ENCODE measurements at places on chromosomes 3 and 15.
A peak's percentile ranks its signal among the peaks of the same experiment; 100 is the strongest.

- DNase-seq, result no peak
These were observed 62.7 kb downstream of the RHCG start for GRCh38 chr15:89433686-89434085.

DNA sequence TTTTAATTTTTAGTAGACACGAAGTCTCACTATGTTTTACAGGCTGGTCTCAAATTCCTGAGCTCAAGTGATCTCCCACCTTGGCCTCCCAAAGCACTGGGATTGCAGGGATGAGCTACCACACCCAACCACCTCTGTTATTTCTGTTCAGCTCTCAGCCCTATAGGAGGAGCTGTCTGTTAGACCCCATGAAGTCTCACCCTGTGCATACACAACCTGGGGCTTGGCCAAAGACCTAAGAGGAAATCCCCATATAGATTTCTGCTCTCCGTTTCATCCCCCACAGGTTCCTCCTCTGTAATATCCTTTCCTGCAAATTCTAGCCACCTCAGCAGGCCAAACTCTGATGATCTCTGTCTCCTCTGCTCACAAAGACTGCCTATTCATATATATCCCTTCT, 56.6 kb upstream of the CTDSPL2 start:
- DNase-seq, result no peak

DNA sequence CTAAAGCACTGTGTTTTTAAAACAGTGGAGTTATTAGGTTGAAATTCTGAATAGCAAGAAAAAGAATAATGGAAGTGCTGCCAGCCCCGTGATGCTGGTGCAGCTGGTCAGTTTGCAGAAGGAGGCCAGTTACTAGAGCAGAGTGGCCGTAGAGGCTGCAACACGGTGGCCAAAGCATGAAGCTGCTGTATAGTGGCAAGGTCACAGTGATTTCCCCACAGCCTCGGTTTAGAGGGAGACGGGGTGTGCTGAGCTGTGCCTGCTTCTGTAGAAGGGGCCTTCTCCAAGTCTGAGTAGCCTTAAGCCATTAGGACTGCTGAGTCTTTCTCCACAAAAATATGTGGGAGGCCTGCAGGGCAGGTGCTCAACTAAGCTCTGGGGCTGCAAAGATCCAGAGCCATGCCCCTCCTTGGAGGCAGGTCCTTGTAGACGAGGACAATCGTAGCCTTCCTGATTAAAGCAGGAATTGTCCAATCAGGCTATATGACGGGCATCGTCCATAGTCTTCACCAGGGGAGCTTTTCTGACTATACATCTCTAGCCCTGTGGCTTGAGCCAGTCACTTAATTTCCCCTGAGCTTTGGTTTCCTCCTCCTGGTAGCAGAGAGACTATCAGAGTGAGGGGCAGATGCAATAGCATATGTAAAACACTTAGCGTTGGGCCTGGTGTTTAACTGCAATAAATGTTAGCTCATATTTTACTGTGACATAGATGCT, 151.6 kb downstream of the PGPEP1L start:
- DNase-seq, result no peak

GRCh38 chr3:103410231-103410630, 975.4 kb downstream of the ZPLD1 start:
- no peak for DNase-seq

DNA sequence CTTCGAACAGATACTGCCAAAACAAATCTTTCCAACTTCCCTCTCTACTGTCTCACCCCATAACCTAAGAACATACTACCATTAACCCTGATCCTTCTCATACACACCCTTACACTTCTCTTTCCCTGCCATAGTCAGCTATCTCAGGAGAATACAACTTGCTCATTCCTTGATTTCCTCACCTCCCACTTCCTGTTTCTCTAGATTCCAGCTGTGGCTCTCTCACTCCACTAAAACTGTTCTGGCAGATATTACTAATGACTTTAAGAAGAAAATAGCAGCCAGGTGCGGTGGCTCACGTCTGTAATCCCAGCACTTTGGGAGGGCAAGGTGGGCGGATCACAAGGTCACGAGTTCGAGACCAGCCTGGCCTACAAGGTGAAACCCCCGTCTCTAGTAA, 4.6 kb downstream of the LSG1 start:
- DNase-seq, result no peak

DNA sequence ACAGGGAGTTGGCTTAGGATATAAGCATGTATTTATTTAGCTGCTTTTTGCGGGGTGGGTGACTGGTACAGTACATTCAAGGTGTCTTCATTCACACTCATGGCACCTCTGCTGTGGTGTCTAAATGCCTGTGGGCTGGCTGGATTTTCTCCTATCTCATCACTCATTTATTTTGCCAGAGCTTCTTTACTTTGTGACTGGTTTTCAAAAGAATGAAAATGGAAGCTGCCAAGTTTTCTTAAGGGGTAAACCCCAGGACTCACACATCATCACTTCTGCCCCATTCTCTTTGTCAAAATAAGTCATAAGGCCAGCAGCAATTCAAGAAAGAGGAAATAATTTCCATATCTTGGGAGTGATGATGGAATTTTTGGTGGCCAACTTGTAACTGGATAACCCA, 493.4 kb upstream of the ALCAM start:
- no peak for DNase-seq

DNA sequence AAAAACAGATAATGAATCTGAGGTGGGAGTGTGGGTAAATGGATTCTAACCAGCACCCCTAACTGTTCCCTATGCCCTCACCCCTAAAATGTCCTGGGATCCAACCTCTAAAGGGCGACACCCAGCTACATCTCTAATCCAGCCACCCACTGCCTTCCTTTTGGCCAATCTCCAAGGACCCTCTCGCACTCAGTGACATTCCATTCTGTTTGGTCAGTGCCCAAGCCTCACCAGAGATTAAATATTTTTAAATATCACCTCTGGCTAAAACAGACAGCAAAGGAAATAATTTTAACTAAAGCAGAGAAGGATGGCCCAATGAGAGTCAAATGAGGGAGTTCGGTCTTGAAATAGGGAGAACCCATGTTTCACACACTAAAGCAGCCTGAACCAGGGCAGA, 19.9 kb upstream of the SCN10A start:
- DNase-seq, result no peak

GRCh38 chr3:153633407-153633806, 471.4 kb downstream of the RAP2B start:
- no peak for DNase-seq

DNA sequence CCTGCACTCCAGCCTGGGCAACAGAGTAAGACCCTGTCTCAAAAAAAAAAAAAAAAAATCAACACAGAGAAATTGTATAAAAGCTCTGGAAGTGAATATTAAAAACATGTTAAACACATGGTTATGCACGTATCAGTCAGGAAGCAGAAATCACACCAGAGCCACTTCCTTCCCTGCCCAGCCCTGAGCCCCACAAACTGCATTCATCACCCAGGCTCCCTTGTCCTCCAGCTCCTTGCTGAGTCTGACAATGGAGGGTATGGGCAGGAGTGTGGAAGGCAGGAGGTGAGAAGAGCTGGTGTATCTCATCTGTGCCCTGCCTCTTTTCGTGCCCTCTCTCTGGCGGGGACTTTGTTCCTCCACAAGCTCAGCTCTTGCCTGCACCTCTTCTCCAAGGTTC, 12.1 kb upstream of the LOXL1 start:
- DNase-seq, result no peak

- no peak for DNase-seq
These were observed 406.4 kb upstream of the NPAP1 start for GRCh38 chr15:24269166-24269571.

- no peak for DNase-seq
These were observed 44.9 kb downstream of the GJD2 start for GRCh38 chr15:34709866-34710265.

DNA sequence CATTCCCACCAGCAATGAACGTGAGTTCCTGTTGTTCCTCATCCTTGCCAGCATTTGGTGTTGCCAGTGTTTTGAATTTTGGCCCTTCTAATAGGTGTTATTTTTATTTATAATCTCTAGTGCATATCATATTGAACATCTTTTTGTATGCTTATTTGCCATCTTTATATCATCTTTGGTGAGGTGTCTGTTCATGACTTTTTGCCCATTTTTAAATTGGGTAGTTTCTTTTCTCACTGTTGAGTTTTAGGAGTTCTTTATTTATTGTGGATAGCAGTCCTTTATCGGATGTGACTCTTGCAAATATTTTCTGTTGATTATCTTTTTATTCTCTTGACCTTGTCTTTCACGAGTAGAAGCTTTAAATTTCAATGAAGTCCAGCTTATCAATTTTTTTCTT, 60.2 kb upstream of the ATP13A3 start:
- no peak for DNase-seq

- no peak for DNase-seq
These were observed 49.3 kb upstream of the ANKRD34C start for GRCh38 chr15:79233236-79233635.

DNA sequence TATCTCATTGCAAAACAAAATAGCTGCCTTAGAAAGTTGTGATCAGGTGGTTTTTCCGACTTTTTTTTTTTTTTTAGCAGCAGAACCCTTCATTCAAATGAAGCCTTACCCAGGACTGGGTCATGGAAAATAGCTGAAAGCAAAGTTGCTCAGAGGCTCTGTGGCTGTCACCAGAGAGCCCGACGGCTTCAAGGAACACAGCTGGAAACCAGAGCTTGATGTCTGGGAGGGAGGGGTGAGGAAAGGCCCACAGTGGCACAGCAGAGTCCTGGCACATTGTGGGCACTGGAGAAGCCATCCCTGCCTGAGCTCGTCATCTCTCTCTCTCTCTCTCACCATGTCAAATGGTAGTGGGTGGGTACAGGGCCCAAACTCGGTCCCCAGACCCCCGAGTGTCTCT, 77.5 kb downstream of the RPN1 start:
- no peak for DNase-seq

DNA sequence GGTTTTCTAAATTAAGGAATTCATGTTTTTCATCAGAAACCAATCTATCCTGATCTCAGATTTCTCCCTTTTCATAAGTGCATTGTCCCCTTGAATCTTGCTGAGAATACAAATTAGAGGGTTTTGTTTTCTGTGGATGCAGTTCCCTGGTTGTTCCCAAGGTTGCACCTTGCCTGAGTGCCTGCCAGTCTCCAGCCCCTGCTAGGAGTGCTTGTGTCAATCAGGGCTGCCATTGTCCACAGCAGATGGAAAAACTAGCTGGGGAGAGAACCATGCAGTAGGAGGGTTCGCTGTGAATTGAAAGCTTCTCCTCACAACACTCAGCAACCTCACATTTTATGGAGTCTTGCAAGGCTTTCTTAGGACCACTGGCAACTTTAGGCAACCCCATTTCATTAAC, 210.8 kb upstream of the CTNNB1 start:
- DNase-seq, result no peak

DNA sequence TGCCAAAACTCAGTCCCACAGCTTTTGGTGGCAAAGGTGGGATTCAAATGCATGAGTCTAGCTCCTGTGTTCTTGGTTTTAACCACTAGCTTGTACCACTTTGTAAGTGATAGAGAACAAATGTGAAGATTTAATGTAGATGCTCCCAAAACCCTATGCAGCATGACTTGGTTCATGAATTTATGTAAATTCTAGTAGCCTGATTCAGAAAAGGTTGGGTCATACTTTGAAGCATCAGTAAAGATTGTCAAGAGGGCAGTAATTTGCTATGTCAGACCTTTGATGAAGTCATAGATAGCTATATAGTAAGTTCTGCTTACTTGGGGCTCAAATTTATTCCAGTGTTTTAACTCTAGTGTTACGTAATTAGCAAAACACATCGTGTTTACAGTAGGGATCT, 75.6 kb downstream of the VPS8 start:
- no peak for DNase-seq

- peak; percentile 52 for DNase-seq
These were observed at the start of gene DALRD3 for GRCh38 chr3:49017971-49018706. TSS of gene DALRD3 (minus strand) at chr3:49018580. CDS start at chr3:49018564, 16 bp downstream.

GRCh38 chr3:120688121-120688520, 6.1 kb upstream of the HGD start:
- no peak for DNase-seq

- no peak for DNase-seq
These were observed 13.1 kb upstream of the PLA2G4D start for GRCh38 chr15:42107473-42107872.

GRCh38 chr3:40582401-40583027, 57.8 kb downstream of the ZNF621 start:
- no peak for DNase-seq

DNA sequence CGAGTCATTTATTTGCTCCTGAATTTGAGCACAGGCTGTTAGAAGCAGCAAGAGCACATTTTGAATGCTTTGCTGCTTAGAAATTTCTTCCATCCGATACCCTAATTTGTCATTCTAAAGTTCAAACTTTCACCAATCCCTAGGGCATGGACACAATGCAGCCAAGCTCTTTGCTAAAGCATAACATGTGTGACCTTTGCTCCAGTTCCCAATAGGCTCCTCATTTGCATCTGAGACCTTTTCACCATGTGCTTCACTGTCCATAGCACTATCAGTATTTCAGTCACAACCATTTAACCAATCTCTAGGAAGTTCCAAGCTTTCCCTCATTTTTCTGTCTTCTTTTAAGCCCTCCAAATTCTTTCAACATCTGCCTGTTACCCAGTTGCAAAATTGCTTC, 1333.1 kb downstream of the SI start:
- no peak for DNase-seq

GRCh38 chr3:157467200-157467599, 30.6 kb downstream of the PTX3 start:
- no peak for DNase-seq

DNA sequence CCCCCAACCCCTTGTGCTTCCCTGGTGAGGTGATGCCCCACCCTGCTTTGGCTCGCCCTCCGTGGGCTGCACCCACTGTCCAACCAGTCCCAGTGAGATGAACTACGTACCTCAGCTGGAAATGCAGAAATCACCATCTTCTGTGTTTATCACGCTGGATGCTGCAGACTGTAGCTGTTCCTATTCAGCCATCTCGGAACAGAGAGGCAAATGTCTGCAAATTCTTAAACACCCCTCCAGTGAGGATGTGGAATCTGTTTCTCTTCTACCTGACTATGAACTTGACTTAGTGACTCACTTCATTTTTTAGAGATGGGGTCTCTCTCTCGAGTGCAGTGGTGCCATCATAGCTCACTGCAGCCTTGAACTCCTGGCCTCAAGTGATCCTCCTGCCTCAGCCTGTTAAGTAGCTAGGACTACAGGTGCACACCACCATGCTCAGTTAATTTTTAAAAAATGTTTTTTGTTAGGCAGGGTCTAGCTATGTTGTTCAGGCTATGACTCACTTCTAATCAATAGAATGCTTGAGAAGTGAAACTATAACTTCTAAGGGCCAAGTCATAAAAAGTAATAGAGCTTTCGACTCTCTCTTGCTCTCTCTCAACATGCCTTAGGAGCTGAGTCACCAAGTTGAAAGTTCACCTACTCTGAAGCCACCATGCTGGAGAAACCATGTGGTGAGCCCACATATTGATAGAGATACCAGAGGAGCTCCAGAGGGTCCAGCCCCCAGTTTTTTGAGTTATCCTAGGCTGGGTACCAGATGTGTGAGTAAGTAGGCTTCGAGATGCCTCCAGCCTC, 11.5 kb upstream of the PARP14 start:
- DNase-seq, result no peak

Data from activated CD4-positive, alpha-beta T cell treated with anti-CD3 and anti-CD28 coated beads for 4 hours (primary cell).